ENCODE measurements at places on chromosomes 1 and 21.

- no peak for DNase-seq
Measured at GRCh38 chr1:216020743-216021345, 402.4 kb downstream of the USH2A start.

DNA sequence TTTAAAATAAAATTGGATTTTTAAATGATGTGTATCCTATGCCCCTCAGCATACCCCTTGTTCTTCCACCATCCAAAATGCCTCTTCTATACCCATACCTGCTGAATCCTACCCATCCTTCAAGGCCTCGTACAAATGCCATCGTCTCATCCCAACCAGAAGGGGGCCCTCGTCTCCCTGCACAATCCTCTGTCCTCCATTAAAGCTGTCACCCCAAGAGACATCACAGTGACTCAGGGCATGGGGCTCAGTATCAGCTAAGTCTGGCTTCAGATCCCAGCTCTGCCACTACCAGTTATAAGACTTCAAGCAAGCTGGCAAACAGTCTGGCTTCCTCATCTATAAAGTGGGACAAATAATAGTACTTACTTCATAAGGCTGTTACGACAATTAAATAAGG, 23.8 kb downstream of the IGFN1 start:
- no peak for DNase-seq

DNA sequence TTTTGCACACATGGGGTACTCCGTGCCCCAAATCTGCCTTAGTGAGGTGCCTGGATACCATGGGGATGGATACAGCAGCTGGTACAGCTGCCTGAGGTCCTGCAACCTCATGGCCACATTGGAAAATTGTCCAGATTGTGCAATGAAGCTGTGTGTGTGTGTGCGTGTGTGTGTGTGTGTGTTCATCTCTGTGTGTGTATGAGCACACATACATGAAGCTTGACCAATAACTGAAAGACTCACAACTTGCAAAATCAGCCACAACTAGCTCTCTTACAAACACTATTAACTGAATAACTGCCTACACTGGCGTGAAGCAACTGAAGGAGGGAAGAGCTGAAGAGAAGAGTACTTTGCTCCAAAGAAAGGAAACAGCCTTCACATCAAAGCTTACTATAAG, 78.1 kb downstream of the ERG start:
- no peak for DNase-seq

DNA sequence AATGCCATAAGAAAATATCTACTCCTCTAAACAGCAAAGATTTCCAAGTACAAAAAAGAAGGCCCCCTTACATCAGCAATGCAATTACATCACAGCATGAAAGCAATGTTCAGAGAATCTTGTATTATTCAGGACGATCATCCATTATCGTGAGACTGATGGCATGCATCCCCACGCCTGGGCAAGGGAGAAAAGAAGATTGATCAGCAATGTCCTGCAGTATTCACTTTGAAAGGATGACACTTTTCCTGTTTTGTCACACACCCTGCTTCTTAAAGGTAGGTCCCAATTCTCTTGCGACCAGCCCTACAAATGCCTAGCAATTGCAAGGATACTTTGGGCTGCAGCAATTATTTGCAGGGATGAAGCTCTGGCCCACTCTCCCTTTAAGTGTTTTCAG, 108.7 kb downstream of the TOMM20 start:
- no peak for DNase-seq

GRCh38 chr1:223208164-223209076, 65.4 kb upstream of the TLR5 start:
- DNase-seq = no peak
